ENCODE measurements at places on chromosomes 5 and 9.

- DNase-seq, result no peak
Observed at GRCh38 chr5:60349891-60350415, 350.0 kb downstream of the DEPDC1B start.

- no peak for DNase-seq
Observed at GRCh38 chr5:10434392-10434791, 7.3 kb upstream of the ROPN1L start.

DNA sequence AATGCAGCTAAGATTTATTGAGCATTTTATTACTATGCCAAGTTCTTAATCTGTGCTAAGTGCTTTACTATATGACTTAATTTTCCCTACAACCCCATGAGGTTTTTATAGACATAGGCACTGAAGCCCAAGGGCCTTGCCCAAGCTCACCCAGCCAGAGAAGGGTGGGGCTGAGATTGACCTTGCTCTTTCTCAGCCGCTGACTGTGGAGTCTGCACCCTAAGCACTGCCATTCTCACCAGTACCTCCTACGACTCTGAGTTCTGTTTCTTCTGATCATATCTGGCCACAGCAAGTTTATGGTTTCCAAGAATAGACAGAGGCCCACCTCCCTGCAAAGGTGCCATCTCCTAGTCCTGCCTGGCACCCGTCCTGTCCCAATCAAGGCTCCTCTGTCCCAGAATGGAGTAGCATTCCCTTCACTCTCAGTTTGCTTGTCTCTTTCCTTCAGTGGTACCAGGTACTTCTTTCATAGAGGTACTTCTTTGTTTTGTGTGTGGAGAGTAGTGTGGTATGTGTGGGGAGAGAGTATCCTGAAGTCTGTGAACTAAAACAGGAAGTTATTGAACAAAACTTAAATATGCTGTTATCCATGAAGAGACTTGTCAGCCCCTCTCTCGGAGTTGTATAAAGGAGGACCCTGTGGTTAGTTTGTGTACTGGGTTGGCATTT is 42.6 kb downstream of the CSF1R start:
- no peak for DNase-seq

DNA sequence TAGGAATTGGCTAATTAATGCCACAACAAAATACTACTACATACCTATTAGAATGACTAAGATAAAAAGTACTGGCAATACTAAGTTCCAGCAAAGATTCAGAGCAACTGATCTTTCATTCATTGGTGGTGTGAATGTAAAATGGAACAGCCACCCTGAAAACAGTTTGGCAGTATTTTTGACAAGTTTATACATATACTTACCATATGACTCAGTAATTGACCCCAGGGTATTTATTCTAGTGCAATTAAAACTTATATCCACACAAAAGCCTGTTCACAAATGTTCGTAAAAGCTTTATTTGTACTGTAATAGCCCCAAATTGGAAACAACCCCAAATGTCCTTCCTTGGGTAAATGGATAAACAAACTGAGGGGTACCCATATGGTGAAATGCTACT is 270.8 kb upstream of the ACTBL2 start:
- no peak for DNase-seq

DNA sequence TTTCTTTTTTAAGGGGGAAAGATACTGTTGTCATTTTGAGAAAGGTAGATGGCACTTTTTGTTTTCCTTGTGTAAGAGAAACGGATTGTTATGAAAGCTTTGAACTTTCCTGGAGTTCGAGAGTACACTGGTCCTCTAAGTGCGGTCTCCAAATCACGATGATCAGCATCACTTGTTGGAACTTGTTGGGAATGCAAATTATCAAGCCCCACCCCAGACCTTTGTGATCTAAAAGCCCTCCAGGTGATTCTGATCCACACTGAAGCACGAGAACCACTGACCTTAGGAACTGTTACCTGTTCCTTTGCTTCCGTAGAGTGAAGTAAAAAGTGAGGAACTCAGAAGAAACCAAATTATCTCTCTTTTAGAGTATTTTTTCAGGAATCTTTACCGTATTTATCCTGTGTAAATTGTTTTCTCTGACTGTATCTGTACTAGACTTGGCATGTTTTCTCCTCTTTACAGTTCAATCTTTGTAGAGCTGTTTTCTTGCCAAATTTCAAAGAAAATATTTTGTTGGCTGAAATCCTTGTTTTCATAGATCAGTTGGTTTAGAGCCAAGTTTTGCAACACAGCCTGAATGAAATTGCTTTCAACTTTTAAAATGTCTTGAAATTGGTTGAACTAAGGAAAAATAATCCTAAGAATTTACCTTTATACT is 4.0 kb downstream of the MAT2B start:
- no peak for DNase-seq

DNA sequence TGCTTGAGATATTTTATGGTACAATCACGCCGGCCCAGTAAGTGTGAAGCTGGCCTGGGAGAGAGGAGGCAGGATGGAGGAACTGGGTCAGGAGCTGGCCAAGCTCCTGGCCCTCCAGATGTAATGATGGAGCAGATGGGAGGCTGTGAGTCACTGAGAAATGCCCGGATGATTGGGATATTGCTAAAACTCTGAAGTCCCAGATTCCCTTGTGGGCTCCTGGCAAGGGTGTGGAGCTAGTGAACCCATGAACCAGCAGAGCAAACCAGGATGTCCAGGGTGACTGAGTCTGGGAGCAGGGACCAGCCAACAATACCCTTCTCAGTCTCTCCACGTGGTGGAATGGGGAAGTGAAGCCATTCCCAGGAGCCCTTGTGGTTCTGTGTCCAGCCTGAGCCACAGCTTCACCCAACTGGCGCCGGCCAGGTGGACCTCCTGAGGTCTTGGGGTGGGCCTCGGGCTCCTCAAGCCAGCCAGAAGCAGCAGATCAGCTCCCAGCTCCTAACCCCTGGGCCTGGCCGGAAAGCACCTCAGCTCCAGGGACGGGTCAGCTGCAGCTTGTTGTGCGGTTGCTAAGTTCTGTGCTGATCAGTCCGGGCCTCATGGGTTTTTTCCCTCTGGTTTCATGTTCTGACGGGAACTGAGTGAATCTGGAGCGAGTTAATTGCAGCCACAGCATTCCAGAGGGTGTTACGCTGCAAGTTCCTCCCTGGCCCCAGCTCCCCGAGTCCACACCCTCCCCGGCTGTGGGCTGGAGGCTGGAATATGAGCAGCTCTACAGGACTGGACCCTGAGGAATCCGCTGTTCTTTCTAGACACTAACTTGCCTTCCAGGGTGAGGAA is 37.6 kb downstream of the DUSP1 start:
- no peak for DNase-seq

DNA sequence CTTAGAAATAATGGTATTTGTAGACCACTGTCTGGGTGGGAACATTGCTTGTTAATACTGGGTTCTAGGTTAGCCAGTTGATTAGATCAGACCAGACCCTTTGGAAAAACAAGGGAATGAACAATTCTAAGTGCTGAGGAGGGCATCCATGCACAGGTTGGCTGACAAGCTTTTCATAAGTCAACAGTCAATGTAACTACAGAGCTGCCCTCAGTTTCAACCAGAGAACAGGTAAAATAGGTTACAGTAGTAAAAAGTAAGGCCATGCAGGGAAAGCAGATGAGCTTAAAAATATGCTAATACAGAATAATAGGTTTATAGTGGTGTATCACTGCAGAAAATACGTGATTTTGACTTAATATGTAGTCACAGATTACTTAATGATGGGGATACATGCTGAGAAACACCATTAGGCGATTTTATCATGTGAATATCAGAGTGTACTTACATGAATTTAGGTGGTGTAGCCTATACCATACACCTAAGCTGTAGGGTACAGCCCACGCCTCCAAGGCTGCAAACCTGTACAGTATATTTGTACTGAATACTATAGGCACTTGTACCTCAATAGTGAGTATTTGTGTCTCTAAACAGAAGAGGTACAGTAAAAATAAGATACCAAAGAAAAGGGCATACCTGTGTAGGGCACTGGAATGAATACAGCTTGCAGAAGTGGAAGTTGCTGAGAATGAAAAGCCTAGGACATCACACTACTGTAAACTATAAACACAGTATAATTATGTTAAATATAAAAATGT is 6.1 kb upstream of the FGF18 start:
- DNase-seq, result no peak

- no peak for DNase-seq
Observed at GRCh38 chr5:38426986-38427950, 129.2 kb downstream of the LIFR start.

GRCh38 chr5:177320879-177321278 is 9.2 kb upstream of the MXD3 start:
- DNase-seq, result no peak

DNA sequence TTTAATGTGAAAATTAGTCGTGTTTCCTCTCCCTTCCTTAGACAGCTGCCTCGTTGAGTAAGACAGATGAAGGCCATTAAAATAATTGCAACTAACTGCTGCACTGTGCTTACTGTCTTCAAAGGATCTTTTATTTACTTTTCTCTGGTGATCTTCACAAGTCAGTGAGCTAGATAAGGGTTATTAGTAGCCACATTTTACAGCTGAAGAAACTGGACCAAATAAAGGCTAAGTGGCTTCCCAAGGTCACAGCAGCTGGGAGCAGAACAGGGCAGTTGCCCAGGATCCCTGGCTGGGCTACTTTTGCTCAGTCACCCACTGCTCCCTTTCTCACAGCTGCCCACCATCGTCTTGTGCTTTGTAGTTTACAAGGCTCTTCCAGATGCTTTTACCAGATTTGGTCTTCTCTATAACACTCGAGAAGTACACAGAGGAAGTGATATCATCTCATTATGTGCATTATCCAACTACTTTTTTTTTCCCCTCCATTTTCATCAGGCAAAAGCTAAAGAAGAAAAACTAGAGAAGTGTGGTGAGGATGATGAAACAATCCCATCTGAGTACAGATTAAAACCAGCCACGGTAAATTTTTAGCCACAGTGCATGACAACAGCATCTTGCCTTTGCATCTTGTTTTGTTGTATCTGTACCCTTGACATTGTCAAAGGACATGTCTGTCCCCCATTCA is 61.8 kb downstream of the ERAP1 start:
- DNase-seq, result no peak

DNA sequence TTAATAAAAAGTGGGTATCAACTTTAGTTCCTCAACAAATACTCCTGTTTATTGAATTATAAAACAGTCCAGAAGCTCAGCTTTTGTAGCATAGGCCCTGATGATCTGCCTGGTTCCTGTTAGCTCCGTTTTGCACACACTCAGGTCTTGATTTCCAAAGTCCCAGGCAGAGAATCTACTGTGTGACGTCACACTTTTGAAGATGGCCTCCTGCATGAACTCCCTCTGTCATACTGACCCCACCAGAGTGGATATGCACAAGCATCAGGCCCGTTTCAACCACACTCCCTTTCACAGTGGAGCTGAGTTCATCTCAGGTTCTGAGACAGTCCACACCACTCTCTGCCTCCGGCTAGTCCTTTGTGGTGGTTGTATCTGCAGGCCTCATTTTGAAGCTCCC is 353.1 kb downstream of the PTPRD start:
- DNase-seq, result no peak

DNA sequence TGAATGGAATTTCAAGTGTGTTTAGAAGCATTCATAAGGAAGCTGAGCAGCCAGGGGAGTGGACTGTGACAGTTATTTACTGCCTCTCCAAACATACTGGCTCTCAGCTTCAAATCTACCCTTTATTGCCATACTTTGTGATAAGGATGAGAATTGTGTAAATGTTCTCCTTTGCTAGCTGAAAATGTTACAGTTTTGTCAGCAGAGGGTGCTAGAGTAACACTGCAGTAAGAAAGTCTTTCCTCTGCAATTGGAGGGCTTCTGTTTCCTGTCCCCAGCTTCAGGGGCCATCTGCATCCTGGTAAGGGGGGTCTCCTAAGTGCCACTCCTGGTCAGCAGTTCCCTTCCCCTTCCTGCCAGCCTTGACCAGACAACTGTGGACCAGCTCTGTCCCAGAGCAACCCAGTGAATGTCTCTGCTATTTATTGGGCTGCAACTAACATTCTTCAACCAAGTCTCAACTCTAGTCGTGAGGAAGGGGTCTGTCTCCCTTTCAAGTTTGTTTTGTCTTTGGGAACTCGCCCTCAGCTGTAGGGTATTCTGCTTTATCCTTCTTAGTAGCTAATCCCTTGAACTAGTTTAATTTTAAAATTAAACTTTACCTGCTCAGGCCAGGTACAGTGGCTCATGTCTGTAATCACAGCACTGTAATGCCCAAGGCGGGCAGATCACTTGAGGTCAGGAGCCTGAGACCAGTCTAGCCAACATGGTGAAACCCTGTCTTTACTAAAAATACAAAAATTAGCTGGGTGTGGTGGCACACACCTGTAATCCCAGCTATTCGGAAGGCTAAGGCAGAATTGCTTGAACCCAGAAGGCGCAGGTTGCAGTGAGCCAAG is 45.3 kb downstream of the RAPGEF6 start:
- no peak for DNase-seq

DNA sequence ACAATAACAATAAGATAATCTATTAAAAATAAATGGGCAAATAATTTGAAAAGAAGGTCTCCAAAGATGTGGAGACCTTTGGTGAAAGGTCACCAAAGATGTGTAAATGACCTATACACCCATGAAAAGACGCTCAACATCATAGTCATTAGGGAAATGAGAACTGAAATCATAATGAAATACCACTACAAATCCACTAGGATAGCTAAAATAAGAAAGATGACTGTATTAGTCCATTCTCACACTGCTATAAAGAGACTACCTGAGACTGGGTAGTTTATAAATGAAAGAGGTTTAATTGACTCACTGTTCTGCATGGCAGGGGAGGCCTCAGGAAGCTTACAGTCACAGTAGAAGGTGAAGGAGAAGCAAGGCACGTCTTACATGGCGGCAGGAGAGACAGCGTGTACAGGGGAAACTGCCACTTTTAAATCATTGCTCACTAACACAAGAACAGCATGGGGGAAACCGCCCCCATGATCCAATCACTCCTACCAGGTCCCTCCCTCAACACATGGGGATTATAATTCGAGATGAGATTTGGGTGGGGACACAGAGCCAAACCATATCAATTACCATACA is 339.6 kb downstream of the ENC1 start:
- DNase-seq, result no peak

DNA sequence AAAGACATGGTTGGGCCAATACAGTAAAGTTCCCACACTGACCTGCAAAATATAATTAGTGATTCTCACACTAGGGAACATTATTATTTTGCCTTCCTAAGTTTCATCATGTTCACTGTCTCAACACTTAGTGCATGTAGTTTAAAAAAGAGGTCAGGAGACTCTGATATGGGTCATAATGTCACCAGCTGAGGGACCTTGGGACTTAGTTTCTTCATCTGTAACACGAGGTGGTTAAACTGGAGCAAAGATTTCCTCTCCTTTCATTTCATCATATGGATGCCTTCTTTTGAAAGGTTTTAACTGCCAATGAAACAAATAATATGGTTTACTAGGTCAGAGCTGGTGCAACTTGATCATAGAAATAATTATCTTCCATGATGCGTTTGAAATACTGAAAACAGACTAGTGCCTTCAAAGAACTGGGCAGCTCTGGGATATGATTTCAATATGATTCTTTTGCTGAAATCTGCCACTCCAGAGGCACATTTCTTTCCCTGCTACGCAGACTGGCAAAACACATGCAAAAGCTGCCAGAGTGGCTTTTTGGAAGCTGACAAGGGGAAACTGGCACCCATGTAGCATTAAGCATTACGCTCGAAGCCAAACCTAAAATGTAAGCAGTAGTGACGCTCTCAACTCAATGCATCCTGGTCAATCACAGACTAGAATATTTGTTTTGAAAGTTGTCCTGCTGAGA is 20.8 kb downstream of the RETREG1 start:
- DNase-seq, result no peak

- DNase-seq, result no peak
Observed at GRCh38 chr5:173228639-173229381, 6.2 kb downstream of the NKX2-5 start.

All from cortex of kidney (tissue), 1 donor.